ENCODE measurements at places on chromosomes 2 and 18.

GRCh38 chr2:222100704-222101699, 197.8 kb downstream of the PAX3 start:
- DNase-seq: no peak

DNA sequence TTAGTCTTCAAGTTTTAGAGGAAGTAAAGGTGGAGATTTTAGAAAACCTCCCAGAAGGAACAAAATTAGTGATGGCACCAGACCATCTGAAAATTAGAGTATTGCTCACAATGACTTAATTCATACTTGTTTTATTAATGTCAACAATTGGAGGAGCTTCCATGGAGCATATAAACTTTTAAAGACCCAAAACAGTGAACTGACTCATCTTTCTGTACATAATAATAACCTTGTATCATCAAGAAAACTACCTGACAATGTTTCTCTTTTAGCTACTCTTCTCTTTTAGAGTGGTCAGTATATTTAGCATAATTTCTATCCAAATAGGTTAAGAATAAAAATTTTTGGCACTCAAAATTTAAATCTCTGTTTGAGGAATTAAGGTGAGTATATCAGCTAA, 7.2 kb upstream of the ITGAV start:
- DNase-seq: no peak

GRCh38 chr2:214482728-214483127, 71.9 kb downstream of the VWC2L start:
- no peak for DNase-seq

DNA sequence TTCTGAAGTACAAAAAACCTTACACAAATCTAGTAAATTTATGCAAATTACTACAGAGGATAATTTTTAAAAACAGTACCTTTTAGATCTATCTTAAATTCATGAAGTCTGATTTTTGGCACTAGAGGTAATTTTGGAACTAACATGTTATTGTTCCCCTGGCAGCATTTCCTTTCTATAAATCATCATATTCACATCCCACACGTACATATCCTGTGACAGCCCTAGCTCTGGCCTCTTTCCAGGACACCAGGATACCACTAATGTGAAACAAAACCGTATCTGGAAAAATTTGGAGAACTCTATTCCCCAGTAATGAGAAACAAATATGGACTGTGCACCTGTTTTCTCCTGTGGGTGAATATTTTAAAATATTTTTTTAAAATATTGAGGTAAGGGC, 14.0 kb upstream of the BIRC6 start:
- no peak for DNase-seq

- DNase-seq: no peak
Observed at GRCh38 chr2:205612636-205613035, 69.7 kb upstream of the NRP2 start.

- no peak for DNase-seq
Observed at GRCh38 chr2:167862782-167863181, 384.6 kb downstream of the STK39 start.

DNA sequence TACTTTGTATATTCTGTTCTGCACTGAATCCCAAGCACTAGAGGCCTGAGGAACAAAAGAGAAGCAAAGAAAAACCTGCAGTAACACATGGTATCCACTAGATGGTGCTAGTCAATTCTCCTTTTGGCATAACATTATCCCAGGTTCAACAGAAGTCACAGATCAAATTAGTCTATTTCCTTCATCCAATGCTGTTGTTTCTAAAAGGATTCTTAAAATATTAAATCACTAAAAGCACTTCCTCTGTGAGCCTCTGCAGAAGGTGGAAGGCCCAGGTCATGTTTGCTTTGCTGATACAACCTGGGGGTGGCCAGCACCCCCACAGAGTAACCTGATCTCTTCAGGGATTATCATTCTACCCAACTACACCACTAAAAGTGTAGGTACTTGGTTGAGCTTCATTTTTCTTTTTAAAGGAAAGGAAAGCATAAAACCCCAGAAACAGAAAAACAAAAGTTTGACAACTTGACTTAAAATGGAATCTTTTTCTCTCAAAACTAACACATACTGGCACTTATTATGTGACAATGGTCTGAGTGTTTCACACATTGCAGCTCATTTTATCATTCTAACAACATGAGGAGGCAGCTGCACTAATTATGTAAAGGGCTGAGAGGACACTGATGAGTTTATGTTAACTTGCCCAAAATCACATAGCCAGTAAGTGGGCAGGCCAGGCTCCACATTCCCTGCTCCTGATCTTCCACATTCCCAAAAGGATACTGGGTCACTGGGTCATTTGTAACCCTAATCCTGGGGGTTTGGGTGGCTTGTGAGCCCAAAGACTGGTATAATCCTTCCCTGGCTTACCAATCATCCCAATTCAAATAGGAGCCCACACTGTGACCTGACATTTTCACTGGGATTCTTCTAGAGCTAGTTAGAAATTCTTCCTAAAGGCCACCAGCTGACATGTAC, 66.8 kb upstream of the DNER start:
- peak; percentile 27 for DNase-seq

GRCh38 chr18:62751341-62751821, 36.0 kb downstream of the PHLPP1 start:
- no peak for DNase-seq

GRCh38 chr2:37232131-37232933, 874 bp downstream of the NDUFAF7 start:
- DNase-seq: no peak

DNA sequence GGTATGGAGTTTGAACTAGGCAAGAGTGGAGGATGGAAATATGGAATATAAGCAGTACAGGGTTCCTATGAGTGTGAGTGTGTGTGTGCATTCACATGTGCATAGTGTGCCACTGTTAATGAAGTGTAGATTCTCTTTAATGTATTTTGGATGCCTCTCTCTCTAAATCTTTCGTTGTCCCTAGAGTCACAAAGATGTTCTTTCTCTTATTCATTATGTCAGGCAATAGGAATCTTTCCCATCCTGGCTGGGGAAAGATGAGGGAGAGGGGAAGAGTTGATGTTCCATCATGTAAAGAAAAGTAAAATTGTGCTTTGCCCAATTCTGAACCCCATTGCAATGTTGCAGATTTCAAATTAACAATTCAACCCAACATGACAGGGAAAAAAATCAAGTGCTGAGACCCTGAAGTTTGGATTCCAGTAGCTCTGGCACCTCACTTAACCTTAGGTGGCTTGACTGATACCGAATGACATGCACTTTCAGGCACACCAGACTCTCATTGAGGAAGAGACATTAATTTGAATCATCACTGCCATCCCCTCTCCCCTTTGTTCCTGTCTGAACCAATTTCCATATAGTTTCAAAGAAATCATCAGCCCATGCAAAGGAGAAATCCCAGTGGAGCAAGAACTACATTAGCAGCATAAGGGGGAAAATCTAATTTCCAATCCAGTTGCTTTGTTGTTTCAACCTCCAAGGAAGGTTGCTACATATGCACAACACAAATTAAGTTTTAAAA, 28.0 kb downstream of the KLF7 start:
- DNase-seq: no peak

DNA sequence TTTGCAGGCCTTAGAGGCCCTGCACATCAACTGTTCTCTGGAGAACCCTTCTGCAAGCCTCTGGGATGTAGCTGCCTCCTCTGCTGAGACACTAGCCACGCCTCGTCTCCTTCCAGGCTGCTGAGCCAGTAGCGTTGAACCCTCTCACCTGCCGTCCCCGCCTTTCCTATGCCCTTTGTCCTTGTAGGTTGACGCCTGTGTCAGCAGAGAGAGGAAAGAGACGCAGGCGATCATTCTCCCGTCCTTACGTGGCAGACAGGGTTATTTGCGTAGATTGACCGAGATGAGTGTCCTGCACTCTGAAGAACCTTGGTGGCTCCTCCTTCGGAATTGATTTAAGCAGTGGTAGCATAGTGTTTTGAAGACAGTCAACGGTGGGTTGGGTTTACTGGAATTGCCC, 27.8 kb downstream of the ID2 start:
- DNase-seq: no peak

DNA sequence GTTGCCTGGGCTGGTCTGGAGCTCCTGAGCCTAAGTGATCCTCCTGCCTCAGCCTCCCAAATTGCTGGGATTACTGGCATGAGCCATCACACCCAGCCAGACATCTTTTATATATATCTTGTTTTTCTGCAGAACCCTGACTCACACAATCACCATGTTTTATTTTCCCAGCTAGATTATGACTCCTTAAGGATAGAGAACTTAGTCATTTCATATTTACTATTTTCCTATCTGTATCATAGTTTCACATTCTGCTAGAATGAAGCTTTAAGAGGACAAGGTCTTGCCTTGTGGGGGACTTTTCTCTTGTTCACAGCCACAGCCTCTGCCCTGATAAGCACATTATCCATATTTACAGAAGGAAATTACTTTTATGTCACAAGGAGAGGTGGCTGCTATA, 73.9 kb downstream of the LBH start:
- DNase-seq: no peak

- DNase-seq: no peak
Observed at GRCh38 chr2:237449193-237449881, 35.4 kb upstream of the COL6A3 start.

GRCh38 chr2:149313512-149313972, 16.8 kb upstream of the LYPD6 start:
- DNase-seq: no peak

GRCh38 chr2:220833446-220833845, 738.7 kb downstream of the EPHA4 start:
- no peak for DNase-seq

Data from KG1 (cell line).